ENCODE measurements at places on chromosomes 4 and X. TPM values are rescaled to one million over a fixed set of nuclear protein-coding genes. Genes with fewer than 3 reads are reported as not detected.

DNA sequence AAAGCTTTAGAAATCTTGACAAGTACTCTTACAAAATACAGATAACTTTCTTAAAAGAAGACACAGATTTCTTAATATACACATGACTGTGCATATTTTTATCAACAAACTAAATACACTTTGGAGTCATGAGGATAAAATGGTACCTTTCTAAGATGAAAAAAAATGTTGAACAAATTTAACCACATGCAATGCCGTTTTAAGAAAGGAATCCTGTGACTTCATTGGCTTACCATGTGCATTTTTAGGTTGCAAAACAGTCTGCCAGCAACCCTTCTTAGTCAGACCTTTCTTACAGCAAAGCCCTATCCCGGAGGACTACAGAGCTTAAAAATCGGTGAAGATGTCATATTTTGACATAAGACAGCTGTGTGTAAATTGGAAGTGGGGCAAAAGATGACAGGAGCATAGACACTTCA lies 51.7 kb downstream of the GASK1B start:
- H3K4me1 ChIP-seq: no peaks in the 10 kb centered on the region
- no peak overlapping the region for H3K27ac ChIP-seq
- H3K4me3 ChIP-seq: no peak overlapping the region
- no peaks in the 10 kb centered on the region for H3K27me3 ChIP-seq
- H3K36me3 ChIP-seq: no peaks in the 10 kb centered on the region

DNA sequence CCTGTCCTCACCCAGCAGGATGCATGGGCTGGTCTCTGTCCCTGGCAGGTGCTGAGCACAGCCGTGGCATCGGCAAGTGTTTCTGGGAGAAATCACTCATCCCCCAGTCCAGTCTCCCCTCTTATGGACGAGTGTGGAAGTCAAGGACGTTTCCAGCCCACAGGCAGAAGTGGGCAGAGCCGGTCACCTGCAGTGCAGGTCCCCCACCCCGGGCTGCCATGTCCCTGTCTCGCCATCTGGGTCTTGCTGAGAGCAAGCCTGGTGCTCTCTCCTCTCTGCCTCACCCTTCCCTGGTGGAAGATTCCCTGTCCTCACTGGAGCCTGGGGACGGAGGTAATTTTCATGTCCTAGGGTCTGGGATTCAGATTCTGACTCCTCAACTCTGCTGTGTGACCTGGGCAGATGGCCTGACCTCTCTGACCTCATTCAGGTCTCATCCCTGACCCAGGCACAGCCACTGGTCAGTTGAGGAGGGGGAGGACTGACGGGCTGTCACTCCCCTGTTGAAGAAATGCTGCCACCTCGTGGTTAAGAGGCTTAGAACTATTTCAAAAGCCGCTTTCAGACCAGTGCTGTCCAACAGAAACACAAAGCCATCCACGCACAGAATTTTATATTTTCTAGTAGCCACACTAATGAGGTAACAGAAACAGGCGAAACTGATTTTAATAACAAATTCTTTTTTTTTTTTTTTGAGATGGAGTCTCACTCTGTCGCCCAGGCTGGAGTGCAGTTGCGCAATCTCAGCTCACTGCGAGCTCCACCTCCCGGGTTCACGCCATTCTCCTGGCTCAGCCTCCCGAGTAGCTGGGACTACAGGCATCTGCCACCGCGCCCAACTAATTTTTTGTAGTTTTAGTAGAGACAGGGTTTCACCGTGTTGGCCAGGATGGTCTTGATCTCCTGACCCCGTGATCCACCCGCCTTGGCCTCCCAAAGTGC lies 1.8 kb downstream of the CPZ start:
- no peak overlapping the region for H3K27ac ChIP-seq
- peaks cover 45% of the 10 kb centered on the region for H3K27me3 ChIP-seq
- no peaks in the 10 kb centered on the region for H3K36me3 ChIP-seq
- DNase-seq: peak; percentile 55
- H3K4me3 ChIP-seq: no peak overlapping the region

DNA sequence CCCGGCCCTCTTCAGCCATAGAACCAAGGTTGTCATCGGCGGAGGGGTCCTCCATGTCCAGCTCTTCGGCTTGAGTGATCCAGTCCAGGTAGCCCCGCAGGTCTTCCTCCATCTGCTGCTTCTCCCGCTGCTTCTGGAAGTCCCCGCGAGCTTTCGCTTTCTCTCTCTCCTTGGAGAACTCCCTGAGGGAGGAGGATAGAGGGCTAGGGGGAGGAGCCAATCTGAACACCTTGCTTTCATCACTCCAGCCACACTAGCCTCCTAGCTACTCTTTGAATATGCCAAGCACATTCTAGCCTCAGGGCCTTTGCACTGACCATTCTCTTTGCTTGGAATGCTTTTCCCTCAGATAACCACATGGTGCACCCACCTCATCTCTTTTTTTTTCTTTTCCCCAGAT lies 6.2 kb downstream of the CACNA1F start:
- no peak for DNase-seq
- H3K36me3 ChIP-seq: no peaks in the 10 kb centered on the region
- no peak overlapping the region for H3K27ac ChIP-seq
- H3K4me1 ChIP-seq: no peaks in the 10 kb centered on the region
- no peaks in the 10 kb centered on the region for H3K27me3 ChIP-seq
- no peak overlapping the region for H3K4me3 ChIP-seq

GRCh38 chr4:74263551-74263950 lies 44.7 kb upstream of the EPGN start:
- H3K27ac ChIP-seq: no peak overlapping the region
- H3K27me3 ChIP-seq: no peaks in the 10 kb centered on the region
- no peak overlapping the region for H3K4me3 ChIP-seq
- no peak for DNase-seq
- no peaks in the 10 kb centered on the region for H3K36me3 ChIP-seq

- no peak overlapping the region for H3K27ac ChIP-seq
- H3K36me3 ChIP-seq: no peaks in the 10 kb centered on the region
- no peaks in the 10 kb centered on the region for H3K27me3 ChIP-seq
- DNase-seq: no peak
Observed at GRCh38 chrX:152038804-152039203, 64.3 kb upstream of the GABRE start.

GRCh38 chr4:182768838-182769237 lies 148.3 kb downstream of the DCTD start:
- H3K36me3 ChIP-seq: no peaks in the 10 kb centered on the region
- H3K4me3 ChIP-seq: no peak overlapping the region
- DNase-seq: no peak
- H3K27me3 ChIP-seq: no peaks in the 10 kb centered on the region
- no peaks in the 10 kb centered on the region for H3K4me1 ChIP-seq

DNA sequence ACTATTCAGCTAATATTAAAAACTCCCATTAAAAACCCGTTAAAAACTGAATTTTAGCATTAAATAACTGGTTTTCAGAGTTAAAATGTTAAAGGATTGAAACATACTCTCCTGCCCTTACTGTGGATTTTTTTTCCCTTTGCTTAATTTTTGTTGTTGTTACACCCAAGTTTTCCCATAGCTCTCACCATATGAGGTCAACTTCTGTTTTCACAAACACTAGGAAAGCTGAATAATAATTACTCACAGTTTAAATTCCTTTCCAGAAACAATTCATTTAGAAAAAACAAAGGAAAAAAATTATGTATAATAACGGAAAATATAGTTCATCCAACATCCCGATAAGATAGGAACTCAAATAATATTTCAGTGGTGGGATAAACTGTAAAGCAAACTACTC lies 129.0 kb downstream of the PPP3CA start:
- no peak overlapping the region for H3K27ac ChIP-seq
- no peak for DNase-seq
- H3K4me1 ChIP-seq: peaks cover 36% of the 10 kb centered on the region
- no peak overlapping the region for H3K4me3 ChIP-seq

DNA sequence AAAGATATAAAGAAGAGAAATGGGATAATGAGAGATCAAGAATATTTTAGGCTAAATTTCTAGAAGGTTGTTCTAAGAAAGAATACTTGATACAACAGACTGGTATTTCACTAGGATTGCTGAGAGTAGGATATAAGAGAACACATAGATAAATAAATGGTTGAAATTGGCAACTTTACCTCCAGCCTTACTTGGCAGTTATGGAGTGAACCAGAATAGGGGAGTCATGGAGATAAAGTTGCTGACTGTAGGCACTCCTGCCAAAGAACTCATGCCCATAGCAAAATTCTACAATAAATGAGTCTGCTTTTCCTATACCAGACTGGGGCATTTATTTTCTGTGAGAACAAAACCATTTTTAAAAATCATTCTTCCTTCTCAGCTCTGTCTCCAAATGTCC lies 26.4 kb upstream of the MMRN1 start:
- no peaks in the 10 kb centered on the region for H3K36me3 ChIP-seq
- H3K27me3 ChIP-seq: no peaks in the 10 kb centered on the region
- H3K4me1 ChIP-seq: no peaks in the 10 kb centered on the region
- H3K27ac ChIP-seq: no peak overlapping the region
- no peak overlapping the region for H3K4me3 ChIP-seq

DNA sequence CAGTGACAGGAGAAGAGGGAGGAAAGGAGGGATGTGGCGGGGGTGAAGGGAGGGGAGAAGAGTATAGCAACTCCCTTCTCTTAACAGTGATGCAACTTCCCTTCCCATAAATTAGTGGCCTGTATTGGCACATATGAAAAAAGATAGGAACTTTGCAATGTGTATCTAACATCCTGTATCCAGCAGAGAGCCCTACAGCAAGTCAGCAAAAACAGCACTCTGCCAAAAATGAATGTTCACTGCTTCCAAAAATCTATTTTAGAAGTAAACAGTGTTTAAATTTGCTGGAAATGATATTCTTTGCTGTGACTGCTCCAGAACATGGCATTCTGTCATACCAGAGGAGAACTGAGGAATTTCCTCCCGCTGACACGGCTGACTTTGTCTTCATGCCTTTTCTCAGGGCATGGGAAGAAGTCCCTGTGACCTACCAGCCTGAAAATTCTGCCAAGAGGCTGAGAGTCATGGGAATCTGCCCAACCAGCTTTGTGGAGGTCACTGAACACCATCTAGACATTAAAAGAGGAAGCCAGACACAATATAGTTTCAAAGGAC lies 343.4 kb upstream of the RASGEF1B start:
- peak overlapping the region; percentile 72 for H3K27ac ChIP-seq
- H3K36me3 ChIP-seq: no peaks in the 10 kb centered on the region
- no peaks in the 10 kb centered on the region for H3K27me3 ChIP-seq
- no peak overlapping the region for H3K4me3 ChIP-seq
- peak; percentile 62 for DNase-seq
- no peaks in the 10 kb centered on the region for H3K4me1 ChIP-seq

- H3K36me3 ChIP-seq: peaks cover 13% of the 10 kb centered on the region
- H3K27ac ChIP-seq: no peak overlapping the region
- H3K4me1 ChIP-seq: peaks cover 3% of the 10 kb centered on the region
- no peak for DNase-seq
- no peaks in the 10 kb centered on the region for H3K27me3 ChIP-seq
Observed at GRCh38 chr4:5858020-5858769, 34.7 kb downstream of the CRMP1 start.

DNA sequence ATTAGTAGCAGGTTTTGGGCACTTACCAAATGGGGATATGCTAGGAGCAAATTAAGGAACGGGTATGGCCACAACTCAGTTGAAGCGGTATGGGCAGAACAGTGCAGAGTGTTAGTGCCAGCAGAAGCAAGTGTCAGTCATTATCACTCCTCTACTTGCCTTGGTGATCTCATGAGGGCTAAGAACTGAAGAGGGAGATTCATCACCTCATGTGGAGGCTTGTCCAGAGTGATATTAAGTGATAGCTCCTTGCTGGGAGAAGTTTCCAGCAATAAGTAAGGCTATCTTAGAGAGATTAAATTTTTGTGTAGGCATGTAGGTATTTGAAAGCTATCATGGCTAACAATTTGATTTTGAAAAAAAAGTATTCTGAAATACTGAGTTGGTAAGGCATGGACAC lies 615.4 kb upstream of the SMIM31 start:
- H3K4me1 ChIP-seq: peaks cover 16% of the 10 kb centered on the region
- H3K36me3 ChIP-seq: no peaks in the 10 kb centered on the region
- no peaks in the 10 kb centered on the region for H3K27me3 ChIP-seq
- H3K27ac ChIP-seq: no peak overlapping the region
- DNase-seq: no peak

- no peak overlapping the region for H3K4me3 ChIP-seq
- H3K27me3 ChIP-seq: no peaks in the 10 kb centered on the region
- peaks cover 3% of the 10 kb centered on the region for H3K4me1 ChIP-seq
- H3K27ac ChIP-seq: no peak overlapping the region
Observed at GRCh38 chr4:6884341-6884870, 25.2 kb upstream of the TBC1D14 start.

DNA sequence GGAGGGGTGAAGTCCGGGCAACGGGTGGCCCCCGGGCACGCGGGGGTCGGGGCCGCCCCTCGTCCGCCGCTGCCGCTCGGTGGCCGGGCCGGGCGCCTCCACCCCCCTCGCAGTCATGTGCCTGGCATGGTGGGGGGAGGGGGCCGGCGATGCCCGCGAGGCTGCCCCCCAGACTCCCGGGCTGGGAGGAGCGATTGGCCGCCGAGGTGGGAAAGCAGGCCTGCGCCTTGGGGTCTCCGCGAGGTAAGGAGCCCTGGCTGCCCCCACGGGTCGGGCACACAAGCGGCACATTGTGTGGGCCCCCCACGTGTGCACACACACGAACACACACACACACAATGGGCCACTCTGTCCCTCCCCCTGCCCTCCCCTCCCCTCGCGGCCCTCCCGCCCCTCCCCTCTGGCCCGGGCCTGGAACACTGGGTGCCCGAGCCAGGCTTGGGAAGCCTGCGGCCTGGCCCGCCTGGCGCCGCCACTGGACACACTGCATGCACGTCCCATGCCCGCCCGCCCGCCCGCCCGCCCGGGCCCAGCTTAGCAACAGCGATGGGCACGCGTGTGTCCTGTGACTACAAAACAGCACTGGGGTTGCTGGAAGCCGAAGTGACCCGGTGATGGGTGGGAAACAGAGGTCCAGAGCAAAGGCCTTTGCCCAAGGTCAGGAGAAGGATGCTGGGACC lies 1.3 kb downstream of the SLC6A8 start:
- H3K4me1 ChIP-seq: peaks cover 5% of the 10 kb centered on the region
- no peak for DNase-seq
- no peak overlapping the region for H3K27ac ChIP-seq
- H3K4me3 ChIP-seq: peak overlapping the region; percentile 46
- H3K36me3 ChIP-seq: no peaks in the 10 kb centered on the region

- H3K27me3 ChIP-seq: no peaks in the 10 kb centered on the region
- DNase-seq: no peak
- no peaks in the 10 kb centered on the region for H3K4me1 ChIP-seq
- no peak overlapping the region for H3K4me3 ChIP-seq
- no peaks in the 10 kb centered on the region for H3K36me3 ChIP-seq
Observed at GRCh38 chrX:14913241-14913640, 40.0 kb downstream of the MOSPD2 start.

GRCh38 chrX:47623540-47624027 lies 3.9 kb upstream of the SYN1 start:
- no peaks in the 10 kb centered on the region for H3K4me1 ChIP-seq
- H3K36me3 ChIP-seq: no peaks in the 10 kb centered on the region
- DNase-seq: peak; percentile 89
- H3K27me3 ChIP-seq: no peaks in the 10 kb centered on the region

The DGKK gene
- total RNA-seq: 9.6 TPM

The TMSB15A gene
- 72.7 TPM for total RNA-seq

The UGT8 gene
- total RNA-seq: 1.2 TPM

The CPE gene
- total RNA-seq: 27.2 TPM

The TRIM61 gene
- 2.0 TPM for total RNA-seq

The SASH3 gene
- not detected for total RNA-seq

The NDST3 gene
- 2.6 TPM for total RNA-seq

The ARMCX2 gene
- total RNA-seq: 53.9 TPM
